ENCODE measurements at places on chromosomes 2 and 18.

GRCh38 chr18:28961669-28962228, 784.8 kb upstream of the CDH2 start:
- no peak for DNase-seq

GRCh38 chr2:193824474-193824873, 1629.7 kb upstream of the TMEFF2 start:
- DNase-seq, result no peak

GRCh38 chr2:29923110-29923721, 1.8 kb upstream of the ALK start:
- peak; percentile 17 for DNase-seq

- no peak for DNase-seq
Observed at GRCh38 chr2:7971841-7972240, 710.0 kb upstream of the ID2 start.

GRCh38 chr2:156396126-156396525, 40.1 kb upstream of the GPD2 start:
- no peak for DNase-seq

DNA sequence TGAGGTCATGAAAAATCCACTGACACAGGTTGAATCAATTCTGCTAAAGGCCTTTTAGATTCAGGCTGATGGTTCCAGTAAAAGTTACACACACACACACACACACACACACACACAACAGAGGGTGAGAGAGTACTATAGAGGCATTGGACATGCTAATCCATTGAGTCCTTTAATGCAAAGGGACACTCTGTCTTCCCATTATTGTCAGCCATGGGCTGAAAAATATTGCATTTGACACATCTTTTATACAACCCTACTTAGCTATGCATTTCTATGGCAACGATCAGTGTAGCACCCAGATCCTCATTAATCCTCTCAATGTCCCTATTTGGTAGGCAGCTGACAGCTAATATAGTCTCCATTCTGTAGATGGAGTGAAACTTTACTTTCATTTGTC, 440.8 kb upstream of the RGPD4 start:
- DNase-seq, result no peak

- DNase-seq, result no peak
Observed at GRCh38 chr2:172285010-172285621, 142.3 kb upstream of the ITGA6 start.

DNA sequence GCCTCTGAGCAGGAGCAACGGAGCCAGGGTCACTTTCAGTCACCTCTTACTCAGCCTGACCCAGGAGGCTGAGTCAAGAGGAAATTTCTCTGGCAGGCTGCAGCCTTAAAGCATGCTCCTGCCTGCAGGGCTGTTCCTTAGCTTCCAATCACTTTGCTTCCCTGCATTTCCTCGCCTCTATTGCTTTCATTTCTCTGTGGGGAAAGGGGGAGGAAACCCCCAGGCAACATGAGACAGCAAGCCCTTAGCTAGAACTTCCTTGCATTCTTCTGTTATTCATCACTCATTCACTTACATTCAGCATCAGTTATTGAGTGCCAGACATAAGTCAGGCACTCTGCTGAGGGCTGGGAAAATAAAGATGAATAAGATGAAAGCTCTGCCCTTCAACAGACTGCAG, 13.0 kb downstream of the XDH start:
- DNase-seq, result no peak

GRCh38 chr2:205505371-205505770, 176.9 kb upstream of the NRP2 start:
- DNase-seq, result no peak

- no peak for DNase-seq
Observed at GRCh38 chr18:35458271-35458670, 39.5 kb downstream of the INO80C start.

DNA sequence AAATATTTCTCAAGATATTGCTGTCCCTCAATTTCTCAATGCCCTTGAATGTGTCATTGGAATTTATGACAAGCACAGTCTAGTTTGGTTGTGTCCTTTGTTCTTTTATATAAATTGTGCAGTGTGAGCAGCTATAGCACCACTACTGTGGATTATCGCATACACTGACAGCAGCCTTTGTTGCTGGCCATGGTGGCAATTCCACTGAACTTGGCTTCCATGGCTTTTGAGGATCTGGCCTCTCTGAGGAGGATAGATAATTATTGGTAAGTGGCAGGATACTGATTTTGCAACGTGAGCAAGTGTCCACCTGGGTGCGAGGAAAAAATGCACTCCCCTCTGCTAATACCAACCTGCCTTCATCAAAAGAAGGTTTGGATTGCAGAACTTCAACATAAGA, 84.0 kb downstream of the RDH14 start:
- DNase-seq, result no peak

DNA sequence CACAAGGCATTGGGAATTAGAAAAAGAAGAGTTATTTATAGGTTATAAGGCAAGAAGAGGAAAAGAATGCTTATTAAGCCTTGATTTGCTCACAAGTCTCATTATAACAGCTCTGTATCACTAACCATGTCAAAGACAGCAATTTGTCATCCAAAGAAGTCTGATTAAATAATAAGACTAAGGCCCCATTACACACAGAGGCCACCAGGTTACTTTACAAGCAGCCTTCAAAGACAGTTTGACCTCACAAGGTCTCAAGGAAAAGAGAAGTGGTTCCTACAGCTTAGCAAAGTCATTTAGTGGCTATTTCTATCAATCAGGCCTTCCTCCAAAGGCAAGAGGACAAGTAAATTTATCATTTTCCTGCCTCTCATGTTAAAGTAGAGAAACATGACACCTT, 188.5 kb downstream of the MBD2 start:
- DNase-seq, result no peak

GRCh38 chr2:236351966-236352525, 87.8 kb upstream of the ASB18 start:
- DNase-seq, result no peak

GRCh38 chr2:54691445-54692135, 31.9 kb upstream of the EML6 start:
- no peak for DNase-seq

GRCh38 chr2:62740221-62740620, 34.7 kb downstream of the EHBP1 start:
- no peak for DNase-seq

GRCh38 chr2:233091595-233092375, 31.6 kb downstream of the INPP5D start:
- no peak for DNase-seq

- DNase-seq, result no peak
Observed at GRCh38 chr2:5546181-5546580, 146.0 kb upstream of the SOX11 start.

DNA sequence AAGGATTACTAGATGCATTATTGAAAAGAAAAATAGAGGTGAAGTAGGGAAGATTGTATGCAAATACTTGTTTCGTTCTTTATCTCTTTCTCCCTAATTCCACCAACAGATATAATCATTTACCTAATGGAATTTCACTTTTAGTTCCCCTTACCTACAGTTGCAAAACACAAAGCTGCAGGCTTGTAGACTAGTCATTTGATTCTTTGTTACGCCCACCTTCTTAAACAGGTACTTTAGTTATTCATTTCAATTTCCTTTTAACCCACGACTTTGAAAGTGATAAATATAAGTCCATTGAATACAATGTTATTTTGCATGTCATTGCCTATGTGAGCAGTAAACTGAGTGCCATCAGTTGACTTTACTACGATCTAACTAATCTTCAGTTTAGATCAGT, 3.9 kb upstream of the HRH4 start:
- no peak for DNase-seq

- DNase-seq, result no peak
Observed at GRCh38 chr18:56568986-56569385, 69.4 kb downstream of the TXNL1 start.

GRCh38 chr2:178990533-178991241, 59.2 kb downstream of the CCDC141 start:
- DNase-seq, result no peak

GRCh38 chr2:221671515-221671914, 99.4 kb upstream of the EPHA4 start:
- no peak for DNase-seq

DNA sequence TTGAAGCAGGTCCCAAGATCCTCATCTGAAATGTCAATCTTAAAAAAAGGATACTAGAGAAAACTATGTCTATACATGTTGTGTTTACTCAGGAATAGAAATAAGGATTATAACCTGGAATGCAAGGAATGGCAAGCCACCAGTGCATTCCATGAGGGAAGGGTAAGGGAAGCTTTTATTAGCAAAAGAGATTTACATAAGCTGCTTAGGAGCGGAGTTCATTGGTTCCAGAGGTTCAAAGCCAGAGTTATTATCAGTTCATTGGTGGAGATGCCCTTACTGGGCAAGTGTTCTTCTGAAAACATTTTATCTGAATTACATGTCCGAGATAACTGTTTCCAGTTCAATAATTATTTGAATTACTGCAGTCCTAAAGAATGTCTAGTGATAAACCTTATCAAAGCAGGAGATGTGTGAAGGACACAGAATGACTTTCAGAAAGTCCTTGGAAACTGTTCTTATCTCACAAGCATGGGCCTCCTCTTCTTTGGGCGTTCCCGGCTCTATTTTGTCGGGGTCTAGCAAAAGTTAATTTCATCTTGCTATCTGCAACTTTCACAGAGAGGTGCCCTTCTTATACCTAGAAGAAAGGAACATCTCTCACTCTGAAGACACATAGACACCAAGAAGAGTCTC, 23.5 kb downstream of the COMMD1 start:
- no peak for DNase-seq

DNA sequence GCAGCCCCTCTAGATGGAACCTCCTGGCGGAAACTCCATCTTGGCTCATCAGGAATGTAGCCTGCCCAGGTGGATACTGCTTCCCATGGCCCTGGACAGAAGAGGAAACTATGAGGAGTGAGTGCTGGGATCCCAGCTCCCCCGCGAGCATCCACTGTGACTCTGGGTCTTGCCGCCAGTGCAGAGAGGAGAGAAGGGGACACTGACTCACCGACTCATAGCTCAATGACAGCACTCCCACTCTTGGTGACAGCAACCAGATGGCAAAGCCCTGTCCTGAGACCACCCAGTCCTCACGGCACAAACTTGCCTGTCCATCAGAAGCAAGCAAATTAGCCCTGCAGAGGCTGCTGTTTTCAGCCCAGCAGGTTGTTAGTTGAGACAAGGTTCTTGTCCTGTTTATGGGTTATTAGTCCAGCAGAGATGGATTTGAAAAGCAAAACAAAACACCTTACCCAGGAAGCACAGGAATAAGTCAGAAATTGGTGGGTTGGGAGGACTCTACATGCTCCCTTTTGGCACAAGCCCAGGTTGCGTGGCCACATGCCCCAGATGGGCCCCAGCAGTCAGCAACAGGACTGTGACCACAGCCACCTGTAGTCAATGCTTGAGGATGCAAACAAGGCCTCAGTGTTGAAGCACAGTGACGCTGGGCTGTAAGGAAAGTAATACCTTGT, 111.5 kb upstream of the GLI2 start:
- no peak for DNase-seq

GRCh38 chr2:189783451-189783926, 650 bp downstream of the ORMDL1 start:
- DNase-seq, result no peak

GRCh38 chr2:104434966-104435365, 418.9 kb upstream of the POU3F3 start:
- DNase-seq, result no peak

DNA sequence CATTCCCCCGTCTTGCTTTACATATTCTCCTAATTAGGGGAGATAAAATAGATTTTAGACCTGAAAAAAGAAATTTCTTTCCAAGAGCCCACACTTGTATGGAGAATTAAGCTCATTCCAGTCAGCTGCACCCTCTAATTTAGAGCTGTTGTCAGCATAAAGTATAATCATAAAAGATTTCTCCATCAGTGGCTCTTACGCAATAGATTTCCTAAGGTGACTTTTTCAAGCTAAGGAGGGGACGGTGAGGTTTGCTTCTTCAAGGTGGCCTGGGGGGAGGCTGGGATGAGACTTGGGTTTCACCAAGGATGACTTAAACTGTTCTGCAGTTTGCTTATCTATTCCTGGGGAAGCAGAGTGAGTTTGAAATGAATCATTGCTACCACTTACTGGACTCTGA, 426.2 kb downstream of the NBAS start:
- DNase-seq, result no peak

- no peak for DNase-seq
Observed at GRCh38 chr2:64906853-64907536, 82.2 kb upstream of the SLC1A4 start.

DNA sequence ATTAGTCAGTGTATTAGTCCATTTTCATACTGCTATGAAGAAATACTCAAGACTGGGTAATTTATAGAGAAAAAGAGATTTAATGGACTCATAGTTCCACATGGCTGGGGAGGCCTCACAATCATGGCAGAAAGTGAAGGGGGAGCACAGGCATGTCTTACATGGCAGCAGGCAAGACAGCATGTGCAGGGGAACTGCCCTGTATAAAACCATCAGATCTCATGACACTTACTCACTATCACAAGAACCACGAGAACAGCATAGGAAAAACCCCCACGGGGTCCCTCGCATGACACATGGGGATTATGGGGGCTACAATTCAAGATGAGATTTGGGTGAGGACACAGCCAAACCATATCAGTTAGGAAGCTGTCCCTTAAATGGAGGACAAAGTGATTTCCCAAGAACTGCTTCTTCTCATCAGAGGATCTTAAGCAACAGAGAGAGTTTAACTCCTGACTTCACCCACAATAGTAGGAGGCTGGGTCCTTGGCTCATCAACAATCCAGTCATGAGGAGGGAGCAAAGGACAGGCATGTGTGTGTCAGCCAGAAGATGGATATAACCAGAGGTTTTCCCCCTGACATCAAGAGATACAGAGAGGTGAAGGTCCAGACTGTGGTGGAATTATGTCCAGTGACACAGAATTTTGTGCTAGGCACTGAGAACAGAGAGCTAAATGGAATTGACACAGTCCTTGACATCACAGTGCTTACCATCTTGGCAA, 203.8 kb upstream of the SH3BP4 start:
- no peak for DNase-seq

DNA sequence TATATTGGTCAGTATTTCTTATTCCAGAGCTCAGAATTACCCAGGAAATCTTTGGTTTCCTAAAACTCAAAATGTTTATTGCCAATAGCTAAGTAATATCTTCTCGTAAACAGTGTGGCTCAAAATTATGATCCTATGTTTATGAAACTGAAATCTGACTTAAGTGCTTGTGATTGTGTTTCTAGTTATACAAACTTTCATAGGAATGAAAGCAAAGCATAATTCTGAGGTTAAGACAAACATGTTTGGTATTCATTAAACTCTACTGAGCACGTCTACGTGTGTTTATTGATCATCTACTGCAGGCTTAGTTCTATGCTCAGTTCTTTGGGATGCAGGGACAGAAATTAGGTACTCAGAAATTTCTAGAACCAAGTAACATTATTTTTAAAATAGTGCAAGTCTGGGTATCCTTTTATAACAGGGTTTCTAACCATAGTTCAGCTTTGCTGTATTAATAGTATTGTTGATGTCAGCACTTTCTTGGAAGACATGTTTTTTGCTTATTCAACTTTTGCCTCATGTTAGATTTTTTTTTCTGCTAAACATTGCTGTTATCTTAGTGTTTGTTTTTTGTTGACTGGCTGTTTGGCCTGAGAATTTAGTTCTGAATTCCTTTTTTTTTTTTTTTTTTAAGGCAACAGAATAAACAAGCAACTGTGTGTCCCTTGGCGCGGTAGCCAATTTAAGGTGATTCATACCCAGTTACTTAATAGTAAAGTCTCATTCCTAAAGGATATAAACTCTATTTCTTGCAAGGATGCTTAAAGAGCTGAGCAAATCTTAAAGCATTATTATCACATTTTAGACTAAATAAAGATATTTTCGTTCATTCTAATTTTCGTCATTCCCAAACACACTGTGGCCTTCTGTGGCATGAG, 31.3 kb downstream of the PTPRM start:
- DNase-seq, result no peak

Data from activated CD4-positive, alpha-beta T cell treated with anti-CD3 and anti-CD28 coated beads, Interleukin-2, amount 50 U/mL, for 4 hours (primary cell).